ENCODE measurements at places on chromosomes 5 and 9.

DNA sequence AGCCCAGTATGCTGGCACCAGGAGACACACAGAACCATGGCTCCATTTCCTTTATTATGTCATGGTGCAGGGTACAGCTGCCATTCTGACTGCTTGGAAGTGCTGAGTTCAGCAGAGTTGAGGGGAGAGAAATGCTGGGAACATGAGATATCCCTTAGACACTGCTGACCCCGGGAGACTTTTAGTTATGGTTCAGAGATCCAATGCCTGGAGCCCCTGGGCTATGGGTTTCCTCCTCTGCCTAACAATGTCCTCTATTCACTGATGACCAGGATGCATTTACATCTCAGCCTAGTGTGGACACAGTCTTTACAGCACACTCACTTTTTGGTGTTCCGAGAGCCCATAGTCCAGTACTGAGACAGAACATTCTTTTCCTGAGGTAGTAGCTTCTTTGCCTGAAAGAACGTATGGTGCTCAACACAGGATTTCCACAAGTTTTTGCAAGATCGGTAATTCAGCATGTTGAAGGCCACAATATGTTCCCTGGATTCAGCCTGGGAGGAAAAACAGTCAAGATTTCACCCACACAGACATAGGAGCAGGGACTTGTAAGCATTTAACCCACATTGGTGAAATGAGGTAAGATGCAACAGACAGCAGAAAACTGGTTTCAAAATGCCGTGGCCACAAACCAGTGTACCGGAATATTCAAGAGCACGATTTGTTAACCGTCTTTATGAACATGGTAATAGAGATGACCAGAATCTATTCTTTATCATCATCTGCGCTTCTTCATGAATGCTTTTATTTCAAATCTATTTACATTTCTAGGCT is 71.3 kb downstream of the PTPN3 start:
- DNase-seq, result no peak

- DNase-seq, result no peak
These were observed 137.7 kb upstream of the GRIA1 start for GRCh38 chr5:153352685-153353219.

DNA sequence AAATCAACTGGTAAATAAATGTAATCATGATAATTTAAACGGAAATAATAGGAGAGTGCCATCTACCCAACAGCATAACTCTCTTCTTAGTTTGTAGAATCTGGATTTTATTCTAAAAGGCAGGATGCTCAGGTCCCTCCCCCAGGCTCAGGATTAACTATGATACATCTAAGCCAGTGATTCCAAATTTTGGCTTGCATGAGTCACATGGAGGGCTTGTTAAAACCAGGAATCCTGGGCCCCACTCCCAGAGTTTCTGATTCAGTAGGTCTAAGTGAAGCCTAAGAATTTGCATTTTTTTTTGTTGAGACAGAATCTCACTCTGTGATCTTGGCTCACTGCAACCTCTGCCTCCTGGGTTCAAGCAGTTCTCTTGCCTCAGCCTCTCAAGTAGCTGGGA is 62.3 kb upstream of the ZFR start:
- no peak for DNase-seq

DNA sequence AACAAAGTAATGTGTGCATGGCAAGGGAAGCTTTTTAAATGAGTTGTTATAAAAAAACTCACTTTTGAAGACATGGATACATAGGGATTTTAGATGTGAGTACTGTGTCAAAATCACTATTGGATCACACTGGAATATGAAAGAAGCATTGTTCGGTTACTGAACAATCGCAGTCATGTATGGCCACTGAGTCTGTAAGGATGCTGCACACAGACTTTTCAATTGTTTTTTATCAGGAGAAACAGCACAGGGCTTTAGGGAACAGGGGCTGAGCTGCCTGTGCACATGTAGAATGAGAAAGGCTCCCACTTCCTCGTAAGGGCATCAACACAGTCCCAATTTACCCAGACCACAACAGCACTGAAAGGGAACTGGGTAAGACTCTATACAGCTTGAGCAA is 1333.9 kb upstream of the DMAC1 start:
- DNase-seq, result no peak

- no peak for DNase-seq
These were observed 143.4 kb downstream of the GABRB2 start for GRCh38 chr5:161403121-161403520.

- no peak for DNase-seq
These were observed 172.1 kb downstream of the SNX18 start for GRCh38 chr5:54689411-54690251.

DNA sequence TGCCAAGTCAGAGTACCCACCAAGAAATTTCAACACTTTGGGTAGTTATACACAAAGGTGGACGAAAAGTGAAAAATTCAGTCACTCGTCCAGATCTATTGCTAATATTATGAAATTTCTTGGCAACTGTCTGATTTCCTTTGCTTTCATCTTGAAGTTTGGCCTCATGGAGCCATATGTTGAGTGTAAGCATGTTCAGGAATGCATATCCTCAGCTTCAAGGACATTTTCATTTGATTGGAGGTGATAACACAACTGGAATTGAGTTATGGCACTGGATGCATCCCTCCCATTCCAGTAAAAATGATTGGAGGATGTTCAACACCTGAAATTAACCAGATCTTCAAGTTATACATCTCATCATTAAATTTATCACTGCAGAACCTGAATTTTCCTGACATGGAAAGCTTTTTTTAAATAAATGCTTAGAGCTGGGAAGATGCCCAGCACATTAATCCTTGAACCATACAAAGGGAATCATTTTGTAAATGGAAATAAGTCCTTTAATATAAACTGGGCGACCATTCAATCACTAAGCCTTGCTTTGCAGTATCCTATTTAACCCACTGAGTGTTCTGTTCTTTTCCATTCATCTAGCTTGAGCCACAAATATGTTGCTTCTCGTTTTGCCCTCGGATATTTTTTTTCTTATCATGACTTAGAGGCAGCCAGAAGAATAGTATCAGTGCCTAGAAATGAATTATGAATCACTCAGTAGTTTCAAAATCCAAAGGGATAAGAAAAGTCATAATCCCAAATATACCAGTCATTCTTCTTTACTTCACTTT is 273.7 kb upstream of the PIK3R1 start:
- DNase-seq, result no peak

DNA sequence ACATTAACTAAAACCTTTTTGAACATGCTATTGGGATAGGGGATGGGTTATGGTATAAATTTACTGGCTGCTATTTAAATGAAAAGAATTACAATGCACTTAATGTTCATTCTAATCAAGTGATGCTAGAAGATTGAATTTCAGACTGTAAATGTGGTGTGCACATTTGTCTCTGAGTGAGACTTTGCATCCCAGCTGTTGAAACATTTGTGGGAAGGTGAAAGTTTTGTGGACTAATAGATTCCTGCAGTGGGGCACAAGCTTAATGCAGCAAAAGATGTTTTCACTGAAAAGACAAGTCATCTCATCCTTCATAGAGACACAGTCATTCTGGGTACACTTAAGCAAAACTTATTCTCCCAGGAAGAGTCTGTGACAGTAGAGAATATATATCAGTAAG is 323.6 kb downstream of the NFIB start:
- DNase-seq, result no peak

- no peak for DNase-seq
These were observed 488 bp upstream of the MCTP1 start for GRCh38 chr5:95285409-95285755.

DNA sequence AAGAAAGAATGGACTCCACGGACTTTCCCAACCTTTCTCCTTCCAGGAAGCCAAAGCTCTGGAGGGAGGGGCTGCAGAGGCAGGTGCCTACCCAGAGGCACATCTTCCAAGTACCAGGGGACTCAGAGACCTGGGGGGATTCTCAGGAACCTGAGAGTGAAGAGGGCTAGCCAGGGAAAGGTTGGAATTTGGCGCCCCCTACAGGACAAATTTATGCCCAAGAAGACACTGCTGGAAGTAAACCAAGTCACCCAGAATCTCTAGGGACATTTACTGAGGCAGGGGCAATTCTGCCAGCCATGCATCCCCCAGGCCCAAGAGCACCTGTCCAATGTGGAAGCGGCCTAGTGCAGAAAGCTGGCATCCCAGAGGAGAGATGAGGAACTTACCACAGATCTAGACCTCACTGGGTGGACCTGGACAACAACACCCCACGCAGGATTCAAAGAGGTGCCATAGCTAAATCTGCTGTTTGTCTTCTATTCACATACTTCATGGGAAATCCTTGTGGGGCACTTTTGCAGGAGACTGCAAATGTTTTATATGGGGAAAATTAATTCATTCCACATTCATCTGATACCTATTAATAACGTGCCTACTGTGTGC is 25.9 kb upstream of the IDNK start:
- no peak for DNase-seq

- no peak for DNase-seq
These were observed 219.8 kb downstream of the ARL15 start for GRCh38 chr5:54090495-54091120.

GRCh38 chr5:170218726-170219125 is 14.1 kb upstream of the C5orf58 start:
- no peak for DNase-seq

DNA sequence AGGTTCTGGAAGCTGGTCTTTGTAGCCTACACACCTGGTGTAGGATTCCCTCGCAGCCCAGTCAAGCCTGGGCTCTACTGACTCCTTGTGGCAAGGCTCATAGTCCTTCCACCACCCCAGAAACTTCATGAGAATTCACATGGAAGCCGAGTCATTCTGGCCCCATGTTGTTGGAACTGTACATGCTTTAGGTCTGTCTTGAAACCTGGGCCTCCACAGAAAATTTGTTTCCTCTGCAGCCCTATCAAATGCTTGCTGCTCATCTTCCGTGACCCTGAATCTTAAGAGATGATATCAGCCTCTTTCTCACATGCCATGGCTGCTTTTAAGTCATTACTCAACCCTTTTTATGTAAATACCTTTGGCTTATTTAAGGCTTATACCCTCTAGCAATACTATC is 113.4 kb upstream of the GRHPR start:
- no peak for DNase-seq

DNA sequence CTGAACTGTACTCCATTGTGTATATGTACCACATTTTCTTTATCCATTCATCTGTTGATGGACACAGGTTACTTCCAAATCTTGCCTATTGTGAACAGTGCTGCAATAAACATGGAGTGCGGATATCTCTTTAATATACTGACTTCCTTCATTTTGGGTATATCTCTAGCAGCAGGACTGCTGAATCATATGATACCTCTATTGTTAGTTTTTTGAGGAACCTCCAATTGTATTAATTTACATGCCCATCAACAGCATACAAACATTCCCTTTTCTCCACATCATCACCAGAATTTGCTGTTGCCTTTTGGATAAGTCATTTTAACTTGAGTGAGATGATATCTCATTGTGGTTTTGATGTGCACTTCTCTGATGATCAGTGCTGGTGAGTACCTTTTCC is 81.8 kb upstream of the FAM120A start:
- no peak for DNase-seq

DNA sequence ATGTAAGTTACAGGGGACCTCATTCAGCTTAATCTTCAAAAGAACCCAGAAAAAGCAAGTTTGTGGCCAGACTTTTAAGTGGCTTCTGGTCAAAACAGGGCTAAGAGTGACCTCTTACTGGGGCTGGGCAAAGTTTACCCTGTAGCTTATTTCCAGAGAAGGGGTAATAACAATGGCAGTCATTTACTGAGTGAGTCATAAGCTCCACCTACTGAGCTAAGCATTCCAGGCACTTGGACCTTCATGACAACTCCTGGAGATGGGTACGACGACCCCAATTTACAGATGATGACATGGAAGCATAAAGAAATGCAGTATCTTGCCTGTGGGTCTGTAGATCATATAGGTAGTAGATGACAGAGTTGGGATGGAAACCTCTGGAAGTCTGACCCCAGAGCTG is 4.7 kb upstream of the GPR151 start:
- no peak for DNase-seq

- no peak for DNase-seq
These were observed 10.2 kb downstream of the KCNIP1 start for GRCh38 chr5:170513856-170514525.

- DNase-seq, result no peak
These were observed 85.7 kb downstream of the PDE4D start for GRCh38 chr5:59807806-59808205.

DNA sequence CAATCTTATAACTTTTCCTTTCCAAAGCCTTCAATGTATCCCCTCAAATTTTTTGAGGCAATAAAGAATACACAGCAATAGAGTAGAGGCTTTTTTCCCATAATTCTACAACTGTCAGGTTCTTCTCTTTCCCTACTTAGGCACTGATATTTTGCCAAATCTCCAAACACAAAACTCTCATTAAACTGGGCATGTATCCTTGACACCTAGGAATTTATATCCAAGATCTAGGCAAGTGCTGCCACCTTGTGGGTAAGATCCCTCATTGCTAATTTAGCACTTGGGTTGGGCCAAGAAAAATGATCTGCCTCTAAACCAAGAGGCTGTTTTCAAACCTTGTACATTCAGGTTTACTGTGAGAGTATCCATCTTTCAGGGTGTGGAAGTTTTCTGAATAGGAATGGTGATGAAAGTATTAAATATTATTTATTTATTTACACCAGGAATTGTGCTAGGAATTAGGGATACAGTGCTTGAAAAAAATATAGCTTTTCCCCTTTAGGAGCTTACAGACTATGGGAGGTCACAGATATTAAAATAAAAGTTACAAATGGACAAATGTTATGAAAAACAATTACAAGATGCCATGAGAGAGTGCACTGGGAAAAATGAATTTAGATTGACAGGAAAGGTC is 17.6 kb downstream of the TSTD2 start:
- DNase-seq, result peak; percentile 25

GRCh38 chr5:94024620-94025019 is 283.2 kb upstream of the POU5F2 start:
- no peak for DNase-seq

DNA sequence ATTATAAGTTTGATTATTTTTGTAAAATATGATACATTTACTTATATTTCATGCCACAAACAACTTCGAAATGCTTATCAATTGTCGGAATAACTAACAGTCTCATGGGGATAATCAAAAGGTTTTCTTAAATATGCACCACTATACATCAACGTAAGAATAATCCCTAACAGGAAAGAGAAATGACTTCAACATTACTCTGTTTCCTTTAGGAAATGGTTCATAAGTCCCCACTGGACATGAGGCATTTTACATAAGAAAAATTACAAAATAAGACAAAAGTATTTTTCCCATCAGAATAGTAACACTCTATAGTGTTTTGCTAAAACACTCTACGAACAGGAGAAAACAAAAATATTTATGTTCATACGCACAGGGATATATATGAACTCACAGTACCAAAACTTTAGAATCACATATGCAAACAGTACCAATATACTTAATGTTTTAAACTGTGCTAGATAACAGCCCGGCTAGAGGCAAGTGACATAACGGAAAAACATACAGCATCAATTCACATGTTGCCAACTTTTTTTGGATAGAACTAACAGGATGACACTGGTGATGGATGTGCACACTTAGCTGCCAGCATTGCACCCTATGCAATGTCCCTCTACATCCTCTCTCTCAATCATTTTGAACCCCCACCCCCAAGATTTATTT is 120.5 kb downstream of the NFIB start:
- no peak for DNase-seq

Measured in stimulated activated CD8-positive, alpha-beta memory T cell treated with anti-CD3 and anti-CD28 coated beads, Interleukin-4, amount 100 ng/mL, for 1 hour (primary cell).